CD8-positive, alpha-beta T cell (primary cell): ENCODE measurements at places on chromosomes 5 and 9. TPM values are rescaled to one million over a fixed set of nuclear protein-coding genes. Genes with fewer than 3 reads are reported as not detected.

DNA sequence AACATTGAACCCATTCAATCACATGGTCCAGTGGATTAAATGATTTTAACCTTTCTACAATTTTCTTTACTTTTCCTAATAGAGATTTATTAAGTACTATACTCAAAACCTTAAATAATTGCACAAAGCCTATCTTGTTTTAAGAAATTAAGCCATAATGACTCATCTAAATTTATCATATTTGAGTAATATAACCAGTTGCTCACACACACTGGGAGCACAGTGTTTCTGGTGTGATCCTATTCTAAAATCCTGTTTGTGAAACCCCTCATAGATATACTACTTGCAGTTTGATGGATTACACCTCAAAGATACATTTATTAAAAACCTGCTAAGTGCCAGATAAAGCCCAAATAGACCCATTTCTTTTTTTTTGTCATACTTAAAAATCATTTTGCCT, 668.3 kb upstream of the CDH18 start:
- DNase-seq, result no peak

DNA sequence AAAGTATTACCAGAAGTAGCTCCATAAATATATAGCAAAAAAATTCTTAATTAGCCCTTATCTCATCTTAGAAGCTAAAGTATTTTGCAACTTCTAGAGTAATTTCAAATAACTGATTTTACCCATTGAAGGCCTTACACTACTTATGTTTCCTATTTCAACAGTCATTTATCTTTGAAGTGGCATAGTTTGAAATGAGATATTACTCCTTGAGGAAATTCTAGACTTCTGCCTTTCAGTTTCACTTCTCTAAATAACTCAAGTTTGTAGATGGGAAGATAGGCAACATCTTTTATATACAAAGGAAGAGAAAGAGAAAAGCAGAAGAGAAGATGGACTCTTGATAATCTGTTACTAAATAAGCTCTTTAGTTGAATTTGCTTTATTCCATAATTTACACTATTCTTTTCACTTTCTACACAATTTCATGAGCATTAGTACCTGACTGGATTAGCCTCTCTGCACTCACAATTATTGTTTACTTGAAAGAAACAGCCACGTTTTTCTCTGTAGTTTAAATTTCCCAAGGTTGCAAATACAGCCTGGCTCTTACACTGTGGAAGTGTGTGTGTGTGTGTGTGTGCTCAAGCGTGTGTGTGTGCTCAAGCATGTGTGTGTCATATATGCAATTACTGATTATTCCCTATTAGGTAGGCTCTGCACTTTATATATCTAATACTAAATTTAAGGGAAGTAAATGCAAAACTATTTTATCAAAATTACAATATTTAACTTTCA, 60.6 kb upstream of the EMB start:
- DNase-seq, result no peak

- no peak for DNase-seq
These were observed 333.3 kb downstream of the SEMA5A start for GRCh38 chr5:9212605-9213004.

ZNF454 gene
- total RNA-seq, result not detected

CCDC187 gene
- total RNA-seq, result 0.11 TPM
